NCI-H524 (cell line): ENCODE measurements at places on chromosomes 6 and 20.
A peak's percentile ranks its signal among the peaks of the same experiment; 100 is the strongest.

- no peak for DNase-seq
Observed at GRCh38 chr6:21740376-21741124, 147.0 kb downstream of the SOX4 start.

DNA sequence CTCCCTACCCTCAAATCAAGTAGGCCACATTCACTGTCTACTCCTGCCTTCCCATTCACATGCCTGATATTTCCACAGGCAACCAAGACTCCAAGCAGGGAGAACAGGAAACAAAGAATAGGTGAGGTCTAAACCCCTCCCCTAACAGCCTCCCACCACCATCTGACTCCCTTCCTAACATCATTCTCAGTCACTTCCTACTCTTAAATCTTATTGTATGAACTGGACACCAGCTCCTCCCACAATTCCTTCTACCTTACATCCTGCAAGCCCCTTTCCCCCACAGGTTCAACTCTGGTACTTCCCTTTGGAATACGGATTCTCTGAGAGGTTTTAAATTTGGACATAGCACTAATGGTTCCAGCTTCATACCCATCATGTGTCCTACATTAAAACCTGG is 944 bp upstream of the C6orf136 start:
- DNase-seq = no peak

DNA sequence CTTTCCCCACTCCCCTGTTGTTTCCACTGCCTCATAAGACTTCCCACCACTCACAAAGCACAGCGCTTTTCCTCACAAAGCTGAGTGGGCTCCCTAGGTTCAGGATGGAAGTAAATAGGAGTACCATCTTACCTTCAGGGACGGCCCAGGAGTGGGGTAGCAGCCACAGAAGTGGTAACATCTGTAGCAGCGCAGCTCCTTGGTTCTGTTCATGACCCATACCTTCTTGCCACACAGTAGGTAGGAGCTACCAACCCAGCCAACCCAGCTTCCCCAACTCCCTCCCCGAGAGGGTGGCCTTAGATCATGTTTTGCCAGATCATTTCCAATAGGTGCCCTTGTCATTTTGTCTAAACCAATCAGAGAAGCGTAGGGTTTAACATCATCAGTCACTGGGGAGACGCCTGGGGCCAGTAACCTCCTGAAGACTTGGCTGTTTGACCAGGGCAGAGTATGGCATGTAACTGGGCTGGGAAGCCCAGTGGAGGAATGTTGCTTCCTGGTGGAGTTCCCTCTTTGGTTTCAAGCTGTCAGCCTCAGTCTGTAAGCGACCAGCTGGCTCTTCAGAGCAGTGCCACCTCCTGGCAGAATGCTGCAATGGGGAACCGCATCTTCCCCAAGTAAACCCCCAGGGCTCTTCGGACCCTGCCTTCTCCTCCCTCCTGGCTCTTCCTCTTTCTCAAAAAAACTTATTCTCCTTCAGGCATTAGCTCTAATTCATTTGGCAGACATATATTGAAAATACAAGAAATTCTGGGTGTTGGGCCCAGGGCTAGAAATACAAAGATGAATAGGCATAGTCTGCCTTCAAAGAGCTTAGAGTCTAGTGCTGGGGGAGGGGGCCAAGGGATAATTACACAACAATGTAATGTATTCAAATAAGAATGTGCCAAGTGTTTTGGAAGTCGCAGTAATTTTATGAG is at the start of gene HLA-DMA:
Gene HLA-DMA (minus strand): TSS at position 281 of the 923 bp plus-strand sequence. CDS start 61 bp downstream, at position 220.
- DNase-seq = no peak

GRCh38 chr6:118288355-118289124 is 259.6 kb upstream of the PLN start:
- no peak for DNase-seq

DNA sequence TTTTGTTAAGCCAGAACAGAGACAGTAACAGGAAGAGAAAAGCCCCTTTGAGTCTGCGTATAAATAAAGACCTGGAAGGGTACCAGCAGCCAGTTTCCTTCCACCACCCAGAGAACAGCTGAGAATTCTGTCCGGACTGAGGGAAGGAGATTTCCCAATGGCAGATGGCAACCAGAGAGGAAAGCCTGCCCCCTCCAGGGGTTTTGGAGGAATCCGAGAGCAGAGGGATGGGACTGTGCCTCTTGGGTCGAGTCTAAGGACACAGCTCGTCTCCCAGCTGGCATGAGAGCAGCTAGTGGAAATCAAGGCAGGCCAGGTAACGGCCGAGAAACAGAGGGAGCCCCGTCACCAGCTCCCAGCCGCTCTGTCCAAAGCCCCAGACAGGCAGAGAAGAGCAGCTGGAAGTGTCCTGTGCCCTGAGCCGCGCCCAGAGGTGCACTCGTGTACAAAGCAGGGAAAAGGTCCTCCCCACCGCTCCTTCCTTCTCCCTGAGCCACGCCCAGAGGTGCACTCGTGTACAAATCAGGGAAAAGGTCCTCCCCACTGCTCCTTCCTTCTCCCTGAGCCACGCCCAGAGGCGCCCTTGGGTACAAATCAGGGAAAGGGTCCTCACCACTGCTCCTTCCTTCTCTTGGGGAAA is 134.0 kb upstream of the SNX9 start:
- peak; percentile 65 for DNase-seq

DNA sequence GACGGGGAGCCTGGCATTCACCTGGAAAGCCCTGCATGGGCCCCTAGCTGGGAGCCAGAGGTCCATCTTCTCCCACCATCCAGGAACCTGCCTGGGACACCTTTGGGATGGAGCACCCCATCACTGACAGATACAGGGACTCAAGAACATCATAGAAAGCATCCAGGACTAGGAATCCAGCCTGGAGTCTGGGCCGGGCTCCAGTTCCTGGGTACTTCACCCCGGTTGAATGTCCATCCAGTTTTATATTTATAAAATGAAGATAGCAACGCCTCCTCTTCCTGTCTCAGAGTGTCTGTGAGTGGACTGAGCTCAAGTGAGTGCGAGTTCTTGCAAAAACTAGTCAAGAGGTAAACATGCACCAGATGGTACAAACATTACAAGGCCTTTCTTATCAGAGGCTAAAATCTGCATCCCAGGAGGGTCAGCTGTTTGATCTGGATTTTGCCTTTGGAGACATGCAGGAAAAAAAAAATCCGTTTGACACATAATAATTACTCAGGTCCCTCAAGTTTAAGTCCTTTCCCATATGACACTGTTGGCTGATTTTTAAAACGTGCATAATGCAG is 27.4 kb downstream of the ZC3H12D start:
- DNase-seq = no peak

- no peak for DNase-seq
Observed at GRCh38 chr6:129621252-129621651, 88.7 kb downstream of the ARHGAP18 start.

DNA sequence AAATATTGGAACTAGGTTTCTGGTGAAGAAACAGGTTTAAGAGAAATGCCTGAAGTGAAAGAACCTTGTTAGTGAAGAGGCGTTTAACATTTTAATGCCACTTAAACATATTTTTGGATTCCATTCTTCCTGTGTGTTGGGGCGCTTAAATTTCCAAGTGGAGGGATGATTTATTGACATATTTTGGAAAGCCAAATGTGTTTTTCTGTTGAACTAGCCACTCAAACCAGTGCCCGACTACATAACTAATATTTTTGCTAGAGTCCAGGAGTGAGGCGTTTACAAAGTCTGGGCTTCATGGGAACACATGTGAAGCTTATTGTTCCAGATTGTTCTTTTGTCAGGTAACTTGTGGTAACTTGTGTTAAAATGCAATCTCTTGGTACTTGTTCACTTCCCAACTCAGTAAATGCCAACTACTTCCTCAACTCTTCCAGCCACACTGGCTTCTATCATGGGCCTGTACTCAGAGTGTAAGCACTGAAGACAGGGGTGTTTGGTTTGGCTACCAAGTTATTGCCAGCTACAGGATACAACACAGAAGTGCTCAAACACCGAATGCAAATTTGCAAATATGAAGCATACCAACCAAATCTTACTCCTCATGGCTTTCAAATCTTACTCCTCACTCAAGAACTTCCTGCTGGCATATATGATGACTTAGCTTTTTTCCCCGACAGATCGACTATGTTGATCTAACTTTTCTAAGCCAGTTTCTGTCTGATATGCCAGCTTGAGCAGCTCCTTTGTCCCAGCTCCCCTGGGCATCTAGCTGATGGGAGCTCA is 2.0 kb upstream of the ZNFX1 start:
- DNase-seq = no peak

DNA sequence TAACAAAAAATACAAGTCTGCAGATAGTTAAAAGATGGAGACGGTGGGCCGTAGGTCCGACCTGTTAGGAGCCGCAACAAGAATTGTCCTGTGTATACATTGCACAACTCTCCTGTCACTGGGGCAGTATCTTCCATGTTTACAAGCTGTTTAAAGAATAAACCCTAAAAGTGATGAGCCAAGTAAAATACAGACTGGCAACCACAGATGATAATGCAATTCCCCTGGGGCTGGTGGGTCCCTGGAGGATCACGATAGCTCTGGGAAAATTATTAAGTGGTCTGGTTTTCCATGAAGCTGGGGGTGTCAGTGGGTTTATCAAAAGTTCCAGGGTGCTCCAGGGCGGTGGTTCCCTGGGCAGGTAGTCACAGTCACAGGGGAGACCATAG is 8.1 kb upstream of the FAM50B start:
- DNase-seq = no peak

GRCh38 chr6:87904011-87904410 is 143.6 kb upstream of the SPACA1 start:
- no peak for DNase-seq

GRCh38 chr6:16602035-16602434 is 159.2 kb downstream of the ATXN1 start:
- DNase-seq = no peak

DNA sequence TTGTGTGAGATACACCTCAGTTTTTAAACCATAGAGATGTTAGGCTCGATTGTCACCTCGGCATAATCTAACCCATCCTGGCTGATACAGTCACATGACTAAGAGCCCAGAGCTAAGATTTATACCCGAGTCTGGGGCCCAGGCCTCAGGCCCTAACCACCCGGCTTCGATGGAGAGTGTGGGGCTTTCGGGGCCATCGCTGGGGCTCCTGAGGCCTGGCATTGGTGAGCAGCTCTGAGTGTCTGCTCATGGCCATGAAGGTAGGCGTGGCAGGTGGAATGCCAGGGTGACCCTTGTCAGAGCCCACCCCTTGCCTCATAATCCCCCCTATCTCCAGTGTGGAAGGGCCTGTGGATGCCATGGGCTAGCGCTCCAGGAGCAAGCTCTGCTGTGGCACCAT is 164.3 kb downstream of the BMP7 start:
- DNase-seq = no peak

GRCh38 chr6:118843685-118844390 is 50.1 kb upstream of the ASF1A start:
- no peak for DNase-seq
